Brain microvascular endothelial cell (primary cell): ENCODE measurements at places on chromosomes 5 and 9.
A peak's percentile ranks its signal among the peaks of the same experiment; 100 is the strongest.

DNA sequence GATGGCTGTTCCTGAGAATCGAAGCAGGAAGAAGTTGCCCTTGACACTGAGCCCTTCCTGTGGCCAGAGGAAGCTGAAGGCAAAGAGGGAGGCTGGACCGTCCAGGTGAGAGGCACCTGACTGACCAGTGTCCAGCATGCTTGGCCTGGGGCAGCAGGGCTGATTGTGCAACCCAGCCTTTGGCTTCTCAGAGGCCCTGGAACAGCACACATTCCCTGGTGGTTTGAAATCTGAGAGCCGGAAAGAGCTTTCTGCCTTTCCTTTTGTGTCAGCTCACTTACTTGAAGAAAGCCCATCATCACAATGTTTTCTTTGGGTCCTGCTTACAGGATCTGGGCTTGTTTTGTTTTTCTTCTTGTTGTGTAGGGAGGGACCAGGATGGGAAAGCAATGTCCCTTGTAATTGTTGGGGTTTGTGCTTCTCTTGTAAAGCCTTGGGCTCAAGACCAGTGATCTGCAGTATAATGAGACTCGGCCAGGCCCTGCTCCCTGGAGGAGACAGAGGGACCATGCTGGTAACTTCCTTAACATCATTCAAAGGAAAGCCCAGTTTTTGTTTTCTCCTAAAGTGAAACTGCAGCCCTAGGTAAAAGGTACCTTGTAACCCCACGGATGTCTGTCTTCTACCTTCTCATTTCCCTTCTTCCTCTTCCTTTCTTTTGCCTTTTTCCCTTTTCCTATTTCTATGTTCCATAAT, 213.7 kb downstream of the NXNL2 start:
- DNase-seq = peak; percentile 84

DNA sequence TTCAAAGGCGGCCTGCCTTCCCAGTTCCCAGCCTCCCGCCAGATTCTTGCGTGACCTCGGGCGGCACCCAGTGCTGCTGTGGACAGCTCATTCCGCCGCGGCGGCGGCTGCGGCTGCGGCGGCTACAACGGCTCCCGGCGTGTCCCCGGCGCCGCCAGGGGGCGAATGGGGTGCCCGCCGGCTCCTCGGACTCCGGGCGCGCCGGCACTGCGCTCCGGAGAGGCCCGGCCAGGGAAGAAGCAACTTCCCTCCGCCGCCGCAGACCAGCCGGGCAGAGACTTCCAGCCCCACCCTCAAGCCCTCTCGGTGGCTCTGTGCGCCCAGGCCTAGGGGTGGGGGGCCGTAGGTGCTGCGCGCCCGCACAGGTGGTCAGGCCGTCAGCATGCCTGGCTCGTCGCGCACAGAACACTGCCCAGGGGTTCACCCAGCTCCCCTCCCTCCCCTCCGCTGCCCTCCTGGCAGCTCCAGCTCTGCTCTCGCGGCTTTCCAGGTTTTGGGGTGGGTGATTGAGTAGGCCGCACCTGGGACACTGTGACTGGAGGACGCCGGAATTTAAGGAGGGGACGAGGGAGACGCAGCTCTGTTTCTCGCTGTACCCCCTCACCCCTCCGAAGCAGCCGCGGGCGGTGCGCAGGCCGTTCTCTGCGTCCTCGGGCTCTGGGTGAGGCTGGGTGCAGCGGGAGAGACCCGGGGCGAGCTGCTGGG, 20.2 kb downstream of the IGIP start:
- DNase-seq = peak; percentile 42

DNA sequence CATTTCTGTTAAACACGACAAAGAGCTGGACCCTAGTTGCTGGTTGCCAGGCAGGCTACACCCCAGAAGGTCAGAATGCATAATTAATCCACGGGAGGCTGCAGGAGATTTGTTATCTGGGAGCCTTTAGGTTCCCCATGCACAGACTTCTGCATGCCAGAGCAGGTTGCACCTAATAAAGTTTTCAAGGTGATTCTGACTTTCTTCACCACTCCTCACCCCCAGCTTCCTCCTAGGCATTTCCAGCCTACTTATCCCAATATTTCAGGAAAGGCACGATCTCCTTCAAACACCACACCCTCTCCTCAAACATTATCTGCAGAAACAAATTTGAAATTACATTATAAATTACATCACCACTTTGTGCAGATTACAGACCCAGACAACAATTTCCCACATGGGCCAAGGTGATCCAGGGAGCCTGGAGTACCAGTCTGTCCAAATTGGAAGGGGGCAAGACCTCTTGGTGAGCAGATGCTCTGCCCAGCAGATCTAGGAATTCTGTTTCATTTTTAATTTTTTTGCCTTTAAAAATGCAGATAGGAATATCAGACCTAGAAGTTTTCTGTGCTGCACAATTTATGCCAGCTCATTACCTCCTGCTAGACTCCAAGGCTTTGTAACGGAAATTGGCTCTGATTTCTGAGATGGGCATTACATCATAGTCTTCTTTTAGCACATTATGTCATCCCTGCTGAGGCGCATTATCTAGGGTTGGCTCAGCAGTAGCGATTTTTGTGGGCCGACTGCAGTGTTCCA, 363.4 kb upstream of the SLC30A5 start:
- DNase-seq = peak; percentile 88

- DNase-seq = no peak
Observed at GRCh38 chr5:32314658-32315057, 1.9 kb upstream of the MTMR12 start.

GRCh38 chr5:67291671-67292070, 95.1 kb upstream of the CD180 start:
- DNase-seq = no peak

- DNase-seq = no peak
Observed at GRCh38 chr5:96283589-96283988, 149.5 kb downstream of the PCSK1 start.

DNA sequence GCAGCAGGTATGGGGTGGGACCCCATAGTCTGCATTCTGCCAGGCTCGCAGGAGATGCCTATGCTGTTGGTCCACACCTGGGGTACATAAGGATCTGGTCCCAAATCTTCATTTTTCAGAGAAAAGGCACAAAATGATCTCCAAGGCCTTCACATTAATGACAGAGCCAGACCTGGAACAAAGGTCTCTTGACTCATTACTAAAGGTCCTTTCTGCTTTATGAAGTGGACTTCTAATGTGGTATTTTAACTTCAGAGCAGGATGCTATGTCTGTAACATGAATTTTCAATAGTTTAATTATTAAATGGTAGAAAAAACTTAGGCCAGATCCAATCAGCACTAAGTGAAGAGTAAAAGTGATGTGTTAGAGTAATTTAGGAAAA, 38.0 kb downstream of the DMGDH start:
- no peak for DNase-seq

DNA sequence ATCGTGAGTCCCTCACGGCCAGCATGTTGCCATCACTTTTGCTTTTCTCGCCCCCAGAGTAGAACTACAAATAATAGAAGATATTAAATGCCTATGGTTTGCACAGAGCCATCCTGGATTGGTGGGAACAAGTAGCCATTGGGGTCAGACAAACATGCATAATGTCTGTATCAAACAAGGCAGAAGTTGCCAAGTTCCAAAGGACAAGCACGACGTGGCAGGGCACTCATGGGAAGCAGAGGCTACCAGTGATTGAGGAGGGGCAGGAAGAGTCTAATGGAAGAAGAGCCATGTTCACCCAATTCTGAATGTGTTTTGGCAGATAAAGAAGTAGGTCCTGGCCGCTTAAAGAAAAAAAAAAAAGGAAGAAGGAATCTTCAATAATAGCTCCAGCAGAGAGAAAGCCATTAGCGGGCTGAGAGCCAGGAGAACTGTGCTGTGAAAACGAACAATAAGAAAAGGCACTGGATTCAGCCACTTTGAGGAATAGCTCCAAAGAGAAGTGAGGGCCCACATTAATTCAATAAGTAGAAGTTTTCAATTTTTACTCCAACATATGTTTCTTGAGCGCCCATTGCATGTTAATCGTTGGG, 153.7 kb upstream of the ADCY2 start:
- DNase-seq = no peak

DNA sequence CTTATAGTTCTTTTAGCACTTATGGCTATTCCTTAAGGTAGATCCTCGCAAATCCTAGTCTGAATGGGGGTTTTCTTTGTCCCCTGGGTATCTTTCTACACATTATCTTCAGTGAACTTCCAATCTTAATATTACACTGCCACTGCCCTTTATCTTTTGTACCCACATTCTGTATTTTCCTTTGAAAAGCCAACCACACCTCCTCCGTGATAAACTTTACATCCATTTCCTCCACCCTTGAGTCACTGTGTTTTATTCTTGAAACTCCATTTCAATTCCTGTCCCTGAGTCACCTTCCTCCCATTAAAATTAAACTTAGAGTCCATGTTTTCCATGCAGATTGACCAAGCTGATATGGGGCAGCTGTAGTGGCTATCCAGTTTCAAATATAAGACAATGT, 43.2 kb upstream of the RICTOR start:
- no peak for DNase-seq
